ENCODE measurements at places on chromosomes 4 and X.
A peak's percentile ranks its signal among the peaks of the same experiment; 100 is the strongest.

DNA sequence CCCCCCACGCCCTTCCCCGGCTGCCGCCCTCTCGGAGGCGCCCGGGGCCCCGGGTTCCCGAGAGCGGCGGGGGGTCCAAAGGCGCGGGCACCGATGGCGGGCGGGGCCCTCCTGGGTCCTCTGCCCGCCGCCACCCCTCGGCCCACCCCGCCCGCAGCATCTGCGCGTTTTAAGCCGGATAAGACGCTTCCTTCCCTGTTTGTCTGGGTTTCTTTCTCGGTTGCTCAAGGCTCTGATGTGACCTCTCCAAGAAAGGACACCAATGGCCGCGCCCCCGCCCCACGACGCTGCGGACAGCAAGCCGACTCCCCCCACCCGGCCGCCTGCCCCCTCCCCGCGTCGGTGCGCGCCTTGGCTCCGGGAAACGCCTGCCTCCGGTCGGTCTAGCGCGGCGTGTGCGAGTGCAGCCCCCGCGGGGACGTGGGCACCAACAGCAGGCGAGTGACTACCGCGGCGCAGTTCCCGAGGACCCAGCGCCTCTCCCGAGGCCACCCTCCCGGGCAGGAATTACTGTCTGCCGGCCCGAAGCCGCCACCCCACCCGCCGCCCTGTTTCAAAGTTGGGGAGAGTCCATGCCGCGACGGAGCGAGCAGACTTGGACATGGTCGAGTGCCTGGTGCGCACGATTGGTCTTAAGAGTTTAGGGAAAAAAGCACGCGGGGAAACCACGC lies 21.1 kb upstream of the HMX1 start:
- no peak for DNase-seq

GRCh38 chr4:184347251-184348239 lies 126.8 kb downstream of the IRF2 start:
- DNase-seq: no peak

DNA sequence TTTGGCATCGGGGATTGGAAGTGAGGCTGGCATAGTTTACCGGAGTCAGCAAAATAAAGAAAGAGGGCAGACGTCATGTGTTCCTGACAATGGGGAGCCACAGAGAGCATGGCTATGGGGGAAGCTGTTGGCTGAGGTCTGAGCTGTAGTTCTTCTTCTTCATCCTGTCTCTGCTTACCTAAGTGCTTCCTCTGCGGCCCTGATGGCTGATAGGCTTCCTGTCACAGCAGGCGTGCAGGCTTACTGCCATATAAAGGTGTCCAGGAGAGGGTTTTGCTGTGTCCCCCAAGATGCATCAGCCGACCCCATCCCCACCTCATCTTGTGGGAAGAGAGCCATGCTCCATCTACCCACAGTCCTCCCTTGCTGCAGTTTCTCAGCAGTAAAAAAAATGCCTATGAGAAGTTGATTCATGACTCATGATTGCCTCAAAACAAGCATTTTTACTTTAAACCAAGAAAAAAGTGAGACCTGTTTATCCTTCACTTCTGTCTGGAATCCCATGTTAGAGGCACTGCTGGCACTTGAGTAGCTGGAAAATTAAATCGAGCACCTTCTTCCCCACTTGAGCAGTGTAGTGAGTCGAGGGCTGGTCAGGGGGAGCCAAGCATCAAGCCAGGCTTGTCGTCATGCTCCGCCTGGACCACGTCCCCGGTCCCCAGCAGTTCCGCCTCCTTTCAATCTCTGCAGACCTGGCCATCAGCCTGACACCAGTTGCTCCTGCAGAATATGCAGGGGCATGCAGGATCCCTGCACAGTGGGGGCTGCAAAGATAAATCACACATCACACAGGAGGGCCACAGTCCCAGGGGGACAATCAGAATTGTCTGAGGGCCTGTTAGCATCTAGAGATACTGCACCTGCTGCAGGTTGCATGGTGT lies 237.8 kb downstream of the EVC2 start:
- no peak for DNase-seq

- DNase-seq: no peak
Measured at GRCh38 chr4:2583092-2583491, 46.6 kb downstream of the FAM193A start.

DNA sequence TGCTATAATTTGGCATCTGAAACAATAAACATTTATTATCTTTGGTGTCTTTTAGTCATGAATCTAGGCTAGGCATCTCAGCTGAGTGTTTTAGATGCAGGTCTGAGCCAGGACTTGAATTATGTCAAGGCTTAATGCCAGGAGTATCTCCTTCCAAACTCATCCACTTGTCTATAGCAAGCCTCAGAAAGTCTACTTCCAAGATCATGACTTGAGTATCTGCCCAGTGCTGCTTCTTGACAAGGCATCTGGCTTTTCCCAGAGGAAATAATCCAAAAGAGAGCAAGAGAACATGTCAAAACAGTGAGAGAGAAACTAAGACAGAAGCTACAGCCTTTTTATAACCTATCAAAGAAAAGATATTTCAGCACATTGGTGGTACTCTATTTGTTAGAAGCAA lies 1052.1 kb upstream of the PCDH10 start:
- DNase-seq: no peak

GRCh38 chr4:7591409-7592053 lies 156.8 kb upstream of the PSAPL1 start:
- DNase-seq: no peak

DNA sequence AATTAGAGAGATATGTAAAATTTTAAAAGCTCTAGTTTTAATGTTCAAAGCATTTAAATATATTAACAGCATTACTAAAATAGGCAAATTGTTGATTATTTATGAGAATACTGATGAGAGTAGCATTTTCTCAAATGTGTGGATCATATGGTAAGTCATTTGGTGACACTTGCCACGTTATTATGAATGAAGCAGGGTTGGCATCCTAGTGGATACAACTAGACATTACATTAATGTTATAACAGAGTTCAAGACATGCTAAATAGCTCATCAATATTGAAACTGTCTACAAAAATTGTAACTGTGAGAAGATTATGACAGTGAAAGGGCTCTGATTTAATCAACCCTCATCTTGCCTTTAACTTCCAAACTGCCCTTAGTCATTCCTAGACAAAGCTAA lies 171.1 kb downstream of the PDGFC start:
- no peak for DNase-seq

GRCh38 chr4:126895988-126896570 lies 736.7 kb upstream of the INTU start:
- DNase-seq: no peak

GRCh38 chrX:9466124-9466495 lies 1.3 kb downstream of the TBL1X start:
- DNase-seq: no peak

GRCh38 chrX:111671668-111672067 lies 9.3 kb upstream of the ALG13 start:
- no peak for DNase-seq

GRCh38 chr4:129623233-129623875 lies 527.4 kb downstream of the C4orf33 start:
- DNase-seq: no peak

DNA sequence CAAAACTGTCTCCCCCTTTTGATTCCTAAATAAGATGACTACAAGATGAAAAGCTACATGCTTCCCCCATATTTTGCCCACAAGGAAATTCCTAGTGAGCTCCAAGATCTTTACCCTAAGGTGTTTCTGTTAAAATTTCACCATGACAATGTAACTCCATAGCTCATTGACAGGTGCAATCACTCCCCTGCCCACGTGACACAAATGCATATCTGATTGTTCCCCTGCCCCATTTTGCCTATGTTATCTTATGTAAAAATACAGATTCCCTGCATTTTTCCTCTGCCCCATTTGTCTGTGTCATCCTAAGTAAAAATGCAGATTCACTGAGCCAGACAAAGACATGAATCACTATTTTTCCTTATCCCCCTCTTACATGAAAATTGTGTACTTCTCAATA lies 66.7 kb downstream of the GPRASP3 start:
- DNase-seq: no peak

GRCh38 chrX:445727-446126 lies 59.0 kb upstream of the PPP2R3B start:
- DNase-seq: no peak

- DNase-seq: no peak
Measured at GRCh38 chrX:68934922-68935321, 106.1 kb downstream of the EFNB1 start.

GRCh38 chr4:143700046-143700415 lies 444 bp downstream of the FREM3 start:
- DNase-seq: no peak

DNA sequence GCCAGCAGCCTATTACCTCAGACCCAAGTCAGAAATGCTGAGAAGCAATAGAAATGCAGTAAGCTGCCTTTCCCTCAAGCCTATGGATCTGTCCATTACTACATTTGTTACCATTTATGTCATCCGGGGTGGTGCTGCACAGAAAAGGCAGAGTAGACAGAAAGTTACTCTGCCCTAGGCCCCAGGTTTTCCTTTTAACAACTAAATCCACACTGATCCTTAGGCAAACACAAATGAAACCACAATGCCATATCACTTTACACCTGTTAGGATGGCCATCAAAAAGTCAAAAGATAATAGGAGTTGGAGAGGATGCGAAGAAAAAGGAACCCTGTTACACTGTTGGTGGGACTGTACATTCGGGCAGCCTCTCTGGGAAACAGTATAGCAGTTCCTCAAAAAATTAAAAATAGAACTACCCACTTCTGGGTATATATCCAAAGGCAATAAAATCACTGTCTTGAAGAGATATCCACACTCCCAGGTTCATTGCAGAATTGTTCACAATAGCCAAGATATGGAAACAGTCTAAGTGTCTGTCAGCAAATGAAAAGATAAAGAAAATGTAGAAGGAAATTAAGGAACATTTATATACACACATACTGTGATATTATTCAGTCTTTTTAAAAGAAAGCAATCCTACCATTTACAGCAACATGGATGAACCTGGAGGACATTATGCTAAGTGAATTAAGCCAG lies 186.3 kb downstream of the NWD2 start:
- DNase-seq: no peak

DNA sequence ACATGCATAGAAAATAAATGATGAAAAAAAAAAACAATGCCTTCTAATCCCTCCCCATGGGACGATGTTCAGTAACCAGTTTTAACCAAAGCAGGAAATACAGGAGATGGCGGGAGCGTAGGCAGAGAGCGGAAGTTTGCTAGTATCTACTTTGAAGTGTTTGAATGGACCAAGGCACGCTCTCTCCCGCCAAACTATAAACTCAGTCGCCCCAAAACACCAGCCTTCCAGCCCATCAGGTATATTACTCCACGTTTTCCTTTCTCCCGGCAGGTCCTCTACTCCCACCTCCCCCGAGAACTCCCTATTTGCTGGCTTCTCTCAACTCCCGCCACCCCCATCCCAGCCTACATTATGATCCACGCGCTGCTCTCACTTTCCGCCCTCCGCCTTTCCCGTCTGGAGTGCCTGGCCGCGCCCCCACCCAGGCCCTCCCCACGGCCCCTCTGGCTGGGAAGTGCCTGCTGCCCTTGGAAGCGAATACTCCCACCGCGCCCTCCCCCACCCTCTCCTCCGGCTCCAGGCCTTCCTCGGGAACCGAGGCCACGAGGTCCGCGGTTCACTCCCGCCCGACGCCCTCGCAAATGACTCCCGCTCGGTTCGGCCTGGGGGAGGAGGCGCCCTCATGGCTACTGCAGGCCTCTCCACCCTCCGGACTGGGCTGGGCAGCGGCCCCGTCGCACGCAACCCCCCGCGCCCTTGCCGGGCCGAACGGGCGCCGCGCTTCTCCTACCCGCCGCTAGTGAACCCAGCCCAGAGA lies 723 bp downstream of the DHX15 start:
- DNase-seq: peak; percentile 11

GRCh38 chrX:69068301-69069085 lies 96.8 kb downstream of the PJA1 start:
- no peak for DNase-seq

- DNase-seq: no peak
Measured at GRCh38 chr4:109155682-109156283, 146.7 kb downstream of the COL25A1 start.

- DNase-seq: no peak
Measured at GRCh38 chr4:115028682-115029410, 84.6 kb downstream of the NDST4 start.

- DNase-seq: no peak
Measured at GRCh38 chrX:41055740-41056139, 29.5 kb upstream of the USP9X start.

GRCh38 chr4:145528601-145529000 lies 46.9 kb downstream of the SMAD1 start:
- DNase-seq: no peak

GRCh38 chr4:53205970-53206369 lies 159.9 kb downstream of the SCFD2 start:
- DNase-seq: no peak

- DNase-seq: peak; percentile 15
Measured at GRCh38 chr4:118836301-118837120, 585 bp upstream of the SEC24D start.

DNA sequence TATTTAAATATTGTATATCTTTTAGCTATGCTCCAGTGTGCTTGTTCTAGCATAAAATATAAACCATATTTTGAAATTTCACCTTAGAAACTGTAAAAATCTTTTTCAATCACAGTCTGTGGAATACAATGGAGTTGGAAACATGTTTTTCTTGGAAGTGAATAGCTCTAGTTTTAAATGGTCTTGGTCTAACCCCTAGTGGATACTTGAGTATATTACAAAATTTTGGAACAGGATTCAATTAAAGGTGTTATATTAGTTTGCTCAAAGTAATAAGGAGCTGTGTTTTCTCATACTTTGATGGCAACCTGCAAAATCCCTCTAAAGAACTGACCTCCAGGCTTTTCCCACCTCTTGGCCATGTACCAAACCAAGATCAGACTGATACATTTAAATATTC lies 48.2 kb downstream of the STK26 start:
- DNase-seq: no peak

- no peak for DNase-seq
Measured at GRCh38 chrX:39899856-39900776, 197.6 kb downstream of the BCOR start.

GRCh38 chr4:24770032-24770584 lies 25.3 kb upstream of the SOD3 start:
- no peak for DNase-seq

DNA sequence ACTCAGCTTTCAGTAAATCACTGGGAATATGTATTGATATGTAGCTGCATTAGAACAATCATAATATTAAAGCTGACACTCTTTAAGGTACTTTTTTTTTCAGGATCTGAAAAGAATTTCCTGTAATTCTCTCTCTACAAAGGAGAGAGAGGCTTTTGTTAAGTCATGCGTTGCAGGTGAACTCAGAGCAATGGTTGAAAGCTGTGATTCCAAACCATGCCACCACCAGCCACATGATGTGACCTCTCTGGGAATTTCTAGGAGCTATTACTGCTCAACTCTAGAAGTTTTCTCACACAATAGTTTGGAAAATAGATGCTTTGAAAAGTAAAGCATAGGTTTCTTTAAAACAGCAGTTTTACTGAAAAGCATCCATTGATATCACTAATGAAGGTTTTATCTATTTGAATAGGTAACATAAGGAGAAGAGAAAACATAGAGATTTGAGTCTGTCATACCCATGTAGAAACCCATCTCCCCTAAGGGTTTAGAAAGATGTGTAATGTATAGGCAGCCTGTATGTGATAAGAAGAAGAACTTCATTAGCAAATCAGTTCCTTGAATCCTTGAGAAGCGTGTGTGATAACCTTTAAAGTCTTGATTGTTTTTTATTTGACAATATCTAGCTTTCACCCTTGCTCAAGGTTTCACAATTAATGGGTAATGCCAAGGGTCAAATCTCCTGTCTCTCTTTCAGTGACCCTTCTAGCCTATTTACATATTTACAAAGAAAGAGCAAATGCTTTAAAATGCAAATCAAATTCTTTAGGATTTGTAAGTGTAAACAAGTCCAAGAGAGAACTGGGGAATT lies 161.0 kb upstream of the ANKRD50 start:
- no peak for DNase-seq

- DNase-seq: no peak
Measured at GRCh38 chr4:182736207-182736606, 181.0 kb downstream of the DCTD start.

- DNase-seq: no peak
Measured at GRCh38 chrX:111881715-111882114, 5.7 kb downstream of the TRPC5OS start.
